ENCODE measurements at places on chromosomes 7 and 10.

DNA sequence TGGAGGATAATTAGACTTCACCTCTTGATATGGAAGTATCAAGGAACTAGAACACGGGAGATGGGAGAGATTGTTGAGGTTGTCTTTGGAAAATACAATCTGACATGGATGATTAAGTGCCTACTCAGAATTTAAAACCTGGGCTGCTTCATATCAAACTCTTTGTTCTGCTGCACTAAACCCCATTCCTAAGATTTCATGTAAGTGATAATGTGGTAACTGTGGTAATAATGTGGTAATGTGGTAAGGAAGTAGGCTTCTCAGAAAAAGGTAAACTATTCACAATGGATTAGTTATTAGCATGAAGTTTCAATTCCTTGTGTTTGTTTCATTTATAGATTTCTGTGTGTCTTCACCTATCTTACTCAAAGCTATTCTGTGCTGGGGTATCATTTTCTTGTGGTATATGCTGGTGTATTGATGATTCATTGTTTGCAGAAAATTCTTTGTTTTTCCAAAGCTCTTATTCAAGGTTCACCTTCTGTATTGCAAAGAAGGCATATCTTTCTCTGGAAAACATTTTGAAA is 129.9 kb upstream of the TAC1 start:
- DNase-seq: no peak

DNA sequence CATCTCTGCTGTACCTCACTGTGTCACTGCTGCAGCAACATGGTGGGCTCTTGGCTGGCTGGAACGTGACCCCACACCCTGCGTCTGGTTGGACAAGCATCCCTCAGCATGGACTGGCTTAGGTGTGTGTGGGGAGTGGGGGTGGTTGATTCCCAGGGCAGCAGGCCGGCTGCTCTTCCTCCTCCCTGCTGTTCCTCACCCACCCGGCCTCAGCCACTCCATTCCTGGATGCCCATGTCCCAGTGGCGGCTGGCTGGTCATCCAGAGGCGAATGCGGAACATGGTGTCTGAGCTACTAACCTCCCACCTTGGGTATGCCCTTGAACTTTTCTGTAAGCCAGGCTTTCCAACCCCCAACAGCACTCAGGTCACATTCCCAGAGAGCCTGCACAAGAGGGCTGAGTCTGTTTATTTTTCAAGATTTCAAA is 81.2 kb downstream of the GRK5 start:
- DNase-seq: no peak

DNA sequence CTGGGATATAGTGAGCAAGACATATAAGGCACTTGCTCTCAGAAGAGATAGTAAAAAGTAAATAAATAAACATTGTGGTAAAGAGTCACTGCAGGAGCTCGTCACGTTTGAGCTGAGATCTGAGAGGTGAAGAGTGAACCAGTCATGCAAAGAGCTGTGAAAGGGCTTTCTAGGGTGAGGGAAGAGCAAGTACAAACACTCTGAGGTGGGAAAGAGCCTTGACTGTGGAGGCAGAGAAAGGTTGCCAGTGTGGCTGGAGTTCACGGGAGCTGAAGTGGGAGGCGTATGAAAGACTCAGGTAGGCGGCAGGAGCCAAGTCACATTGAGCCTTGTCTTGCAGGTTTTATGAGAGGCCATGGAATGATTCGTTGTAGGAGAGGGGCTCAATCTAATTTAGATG is 141.0 kb downstream of the C1GALT1 start:
- no peak for DNase-seq

DNA sequence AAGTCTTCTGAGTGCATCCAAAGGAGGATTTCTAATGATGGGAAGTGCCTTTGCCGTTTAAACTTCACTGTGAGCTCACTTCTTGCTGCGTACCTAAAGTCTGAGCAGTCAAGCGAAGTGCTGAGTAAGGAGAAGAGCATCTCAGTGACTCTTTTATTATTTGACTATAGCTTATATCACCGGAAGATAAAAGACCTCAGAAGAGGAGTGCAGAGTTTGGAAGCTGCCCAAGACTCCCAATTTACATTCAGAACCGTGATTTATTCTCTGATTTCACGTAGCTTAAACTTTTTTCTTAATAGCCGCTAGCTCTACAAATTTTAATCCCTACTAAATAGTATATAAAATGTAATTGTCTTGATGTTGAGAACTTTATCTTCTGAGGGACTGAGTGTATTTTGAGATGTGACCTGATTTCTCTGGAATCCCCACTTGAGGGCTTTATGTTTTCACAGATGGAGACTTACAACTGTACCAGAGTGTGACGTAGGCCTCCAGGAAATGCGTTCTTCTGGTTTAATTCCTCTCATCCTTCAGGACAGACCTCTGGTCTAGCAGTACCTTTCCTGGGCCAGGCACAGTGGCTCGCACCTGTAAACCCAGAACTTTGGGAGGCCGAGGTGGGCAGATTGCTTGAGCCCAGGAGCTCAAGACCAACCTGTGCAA is 51.1 kb downstream of the CAMK1D start:
- DNase-seq: no peak

- DNase-seq: no peak
Observed at GRCh38 chr7:122262246-122262645, 42.3 kb downstream of the FEZF1 start.

- no peak for DNase-seq
Observed at GRCh38 chr7:158616050-158616449, 28.4 kb upstream of the PTPRN2 start.

DNA sequence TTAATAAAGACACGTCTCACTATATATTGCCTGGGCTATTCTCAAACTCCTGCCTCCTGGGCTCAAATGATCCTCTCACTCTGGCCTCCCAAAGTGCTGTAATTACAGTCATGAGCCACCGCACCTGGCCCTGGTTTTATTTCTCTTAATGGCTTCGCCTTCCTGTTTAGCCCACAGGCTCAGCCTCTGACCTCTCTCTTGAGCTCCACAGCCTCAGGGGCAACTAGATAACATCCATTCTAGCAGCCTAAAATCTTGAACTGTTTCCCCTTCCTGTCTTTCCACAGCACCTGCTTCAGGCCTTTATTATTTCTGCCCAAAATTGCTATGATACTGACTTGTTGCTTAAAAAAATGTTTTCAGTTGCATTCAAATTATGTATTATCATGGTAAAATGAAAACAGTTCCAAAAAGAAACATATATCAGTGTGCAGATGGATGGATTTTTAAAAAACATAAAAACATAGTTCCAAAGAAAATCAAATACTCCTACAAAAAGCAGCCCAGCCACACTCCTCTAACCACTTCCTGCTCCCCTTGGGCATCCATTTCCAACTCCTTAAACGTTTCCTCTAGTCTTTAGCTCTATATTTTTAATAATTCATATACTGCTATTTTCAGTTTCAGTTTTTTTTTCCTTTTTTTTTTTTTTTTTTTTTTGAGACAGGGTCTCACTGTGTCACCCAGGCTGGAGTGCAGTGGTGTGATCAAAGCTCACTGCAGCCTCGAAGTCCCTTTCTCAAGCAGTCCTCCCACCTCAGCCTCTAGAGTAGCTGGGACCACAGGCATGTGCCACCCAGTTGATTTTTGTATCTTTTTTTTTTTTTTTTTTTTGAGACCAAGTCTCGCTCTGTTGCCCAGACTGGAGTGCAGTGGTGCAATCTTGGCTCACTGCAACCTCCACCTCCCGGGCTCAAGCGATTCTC is 5.1 kb upstream of the BAZ1B start:
- no peak for DNase-seq

DNA sequence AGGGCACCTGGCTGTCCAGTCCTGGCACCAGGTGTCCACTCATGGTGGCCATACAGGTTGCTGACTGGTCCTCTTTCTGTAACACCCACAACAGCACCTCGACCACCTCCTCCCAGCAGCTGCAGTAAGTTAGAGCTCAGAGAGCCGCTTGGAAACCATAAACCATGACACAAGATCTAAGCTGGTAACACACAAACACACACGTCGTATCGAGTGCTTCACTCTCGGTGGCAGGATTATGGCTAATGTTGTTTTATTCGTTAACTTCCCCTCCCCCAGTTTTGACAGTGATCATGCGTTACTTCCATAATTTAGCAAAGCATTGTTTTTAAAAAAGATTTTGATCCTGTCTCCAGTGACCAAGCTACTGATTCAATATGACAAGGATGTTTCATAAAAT is 59.7 kb downstream of the CAMK2B start:
- no peak for DNase-seq

DNA sequence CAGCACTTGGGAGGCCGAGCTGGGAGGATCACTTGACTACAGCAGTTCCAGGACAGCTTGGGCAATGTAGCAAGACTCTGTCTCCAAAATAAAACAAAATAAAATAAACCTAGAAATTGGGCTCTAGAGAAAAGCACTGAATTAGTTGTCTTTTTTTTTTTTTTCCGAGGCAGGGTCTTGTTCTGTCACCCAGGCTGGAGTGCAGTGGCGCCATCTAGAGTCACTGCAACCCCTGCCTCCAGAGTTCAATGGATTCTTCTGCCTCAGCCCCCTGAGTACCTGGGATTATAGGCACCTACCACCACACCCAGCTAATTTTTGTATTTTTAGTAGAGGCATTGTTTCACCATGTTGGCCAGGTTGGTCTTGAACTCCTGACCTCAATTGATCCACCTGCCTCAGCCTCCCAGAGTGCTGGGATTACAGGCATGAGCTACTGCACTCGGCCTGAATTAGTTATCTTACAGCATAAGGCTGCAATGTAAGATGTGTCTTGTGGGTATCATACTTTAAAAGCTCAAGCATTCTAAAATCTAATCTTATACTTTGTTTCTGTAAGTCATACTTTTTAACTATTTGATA is 12.8 kb downstream of the MEIG1 start:
- DNase-seq: no peak

DNA sequence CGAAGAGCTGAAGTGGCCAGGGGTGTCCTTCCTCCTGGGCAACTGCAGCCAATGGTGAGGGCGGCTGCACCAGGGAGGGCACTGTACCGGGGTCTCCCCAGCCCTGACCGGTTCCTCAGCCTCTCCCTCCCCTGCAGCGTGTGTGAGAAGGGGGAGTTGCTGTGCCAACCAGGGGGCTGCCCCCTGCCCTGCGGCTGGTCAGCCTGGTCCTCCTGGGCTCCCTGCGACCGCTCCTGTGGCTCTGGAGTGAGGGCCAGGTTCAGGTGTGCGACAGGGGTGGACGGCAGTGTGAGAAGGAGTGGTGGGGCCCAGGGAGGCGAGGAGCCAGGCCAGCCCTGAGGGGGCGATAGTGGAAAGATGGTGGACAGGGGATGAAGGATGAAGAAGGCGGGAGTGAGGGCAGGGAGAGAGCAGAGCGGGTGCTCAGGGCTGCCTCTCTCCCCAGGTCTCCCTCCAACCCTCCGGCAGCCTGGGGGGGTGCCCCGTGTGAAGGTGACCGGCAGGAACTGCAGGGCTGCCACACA is 30.2 kb upstream of the ZNF467 start:
- no peak for DNase-seq

DNA sequence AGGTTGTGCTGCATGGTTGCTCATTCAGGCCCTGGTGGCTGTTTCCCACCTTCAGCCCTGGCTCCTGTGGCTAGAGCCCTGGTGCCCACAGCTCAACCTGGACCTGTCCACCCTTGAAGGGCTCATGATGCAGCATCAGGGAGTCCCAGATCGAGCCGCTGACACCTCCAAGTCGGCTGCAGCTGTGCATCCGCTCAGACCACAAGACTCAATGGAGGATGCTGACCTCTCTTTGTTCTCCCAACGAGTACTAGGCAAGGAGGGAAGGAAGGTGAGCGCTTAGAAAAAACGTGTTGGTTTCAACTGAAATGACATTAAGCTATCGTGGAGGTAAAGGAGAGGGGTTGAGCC is 9.5 kb upstream of the C10orf95 start:
- no peak for DNase-seq

DNA sequence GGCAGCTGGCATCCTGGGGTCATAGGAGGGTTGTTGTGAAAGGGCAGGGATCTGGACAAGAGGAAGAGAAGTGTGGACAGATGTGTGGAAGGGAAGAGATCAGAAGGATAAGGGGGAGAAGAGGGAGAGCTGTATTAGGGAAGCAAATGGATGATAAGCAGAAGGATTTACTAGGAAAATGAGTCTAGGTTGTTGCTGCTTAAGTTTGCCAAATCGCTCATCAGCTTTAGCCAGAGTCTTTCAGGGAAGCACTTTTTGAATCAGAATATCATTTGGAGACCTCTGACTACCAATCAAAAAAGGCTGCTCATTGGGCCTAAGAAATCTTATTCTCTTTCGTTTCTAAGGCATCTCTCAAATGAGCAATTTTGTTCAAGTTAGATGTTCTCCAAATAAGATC is 2.6 kb upstream of the CSGALNACT2 start:
- DNase-seq: no peak
